Stimulated activated naive CD8-positive, alpha-beta T cell treated with anti-CD3 and anti-CD28 coated beads, Interleukin-15, Interleukin-2, amounts not matched to agents 100 U/mL and 50 U/mL, for 24 hours (primary cell): ENCODE measurements at places on chromosomes 4 and X.

DNA sequence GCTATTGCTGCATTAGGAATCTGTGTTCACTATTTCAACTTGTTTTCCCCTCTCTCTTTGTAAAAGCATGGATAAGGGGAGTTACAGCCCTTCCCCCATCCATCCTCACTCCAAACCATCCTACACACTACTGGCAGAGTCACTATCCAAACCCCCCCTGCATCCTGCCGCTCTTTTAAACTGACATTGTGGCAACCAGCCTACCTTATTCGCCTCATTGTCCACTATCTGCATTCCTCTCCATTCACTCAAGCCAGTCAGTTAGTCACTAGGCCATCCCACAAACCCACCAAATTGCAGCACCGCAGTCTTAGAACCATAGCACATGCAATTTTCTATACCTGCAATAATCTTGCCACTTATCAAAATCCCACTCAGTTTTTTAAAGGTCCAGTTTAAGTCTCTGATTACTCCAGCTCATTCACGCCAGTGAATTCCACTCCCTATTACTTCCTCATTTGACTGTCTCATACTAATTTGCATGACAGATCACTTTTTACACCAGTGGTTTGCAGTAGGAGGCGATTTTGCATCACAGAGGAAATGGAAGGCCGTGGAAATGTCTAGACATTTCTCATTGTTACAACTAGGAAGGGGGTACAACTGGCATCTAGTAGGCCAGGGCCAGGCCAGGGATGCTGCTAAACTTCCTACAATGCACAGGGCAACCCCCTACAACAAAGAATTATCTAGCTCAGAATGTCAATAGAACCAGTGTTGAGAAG is 181.8 kb downstream of the HS6ST2 start:
- no peak for DNase-seq

DNA sequence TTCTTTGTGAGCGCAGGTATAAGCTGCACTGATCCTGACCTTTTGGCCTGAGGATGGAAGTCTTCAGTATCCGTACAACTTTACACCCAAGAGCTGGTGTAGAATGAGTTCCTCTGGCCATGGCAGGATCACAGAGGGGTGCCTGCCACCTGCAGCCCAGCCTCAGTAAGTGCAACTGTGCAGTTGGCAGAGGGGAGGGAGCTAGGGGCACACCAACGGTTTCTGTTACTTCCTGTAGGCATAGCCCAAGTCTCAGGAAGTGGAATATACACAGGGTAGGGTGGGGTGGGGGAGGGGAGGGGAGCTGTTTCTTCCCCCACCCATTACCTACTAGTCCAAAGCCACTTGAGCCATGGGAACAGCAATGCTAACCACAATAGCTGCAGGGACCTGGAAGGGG is 85.4 kb upstream of the GBA3 start:
- DNase-seq: peak; percentile 35

DNA sequence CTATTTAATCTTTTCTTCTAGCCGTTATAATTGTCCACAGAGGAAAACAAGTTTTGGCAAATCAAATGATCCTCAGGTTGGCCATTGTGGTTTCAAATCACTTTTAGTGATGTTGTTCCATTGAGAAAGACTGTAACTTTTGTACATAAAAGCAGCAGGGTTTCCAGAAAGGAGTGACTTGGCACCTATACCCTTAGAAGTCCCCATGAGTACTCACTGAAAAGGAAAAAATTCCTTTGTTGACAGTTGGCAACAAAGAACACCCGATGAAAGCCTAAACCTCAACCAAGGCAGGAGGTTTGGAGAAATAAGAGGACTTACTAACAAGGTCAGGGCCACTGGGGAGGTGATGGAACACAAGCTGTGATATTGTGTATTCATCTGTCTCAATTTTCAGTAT is 474.4 kb downstream of the RAPGEF2 start:
- no peak for DNase-seq

DNA sequence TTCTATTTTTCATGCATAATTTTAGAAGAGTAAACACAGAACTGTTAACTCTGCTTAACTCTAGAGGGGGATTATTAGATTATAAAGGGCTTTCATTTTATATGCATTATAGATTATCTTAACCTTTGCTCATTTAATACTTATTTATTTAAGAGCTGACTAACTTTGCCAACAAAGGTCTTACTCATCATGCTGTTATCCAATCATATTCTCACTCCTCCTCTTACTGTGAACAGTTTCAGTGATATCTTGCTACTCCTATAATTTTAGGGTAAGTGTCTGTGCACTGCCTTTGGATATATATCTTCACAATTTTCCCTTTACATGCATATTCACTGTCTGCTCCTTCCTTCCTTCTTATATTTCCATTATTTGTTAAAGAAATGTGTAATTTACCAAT is 1814.9 kb downstream of the STIM2 start:
- no peak for DNase-seq

DNA sequence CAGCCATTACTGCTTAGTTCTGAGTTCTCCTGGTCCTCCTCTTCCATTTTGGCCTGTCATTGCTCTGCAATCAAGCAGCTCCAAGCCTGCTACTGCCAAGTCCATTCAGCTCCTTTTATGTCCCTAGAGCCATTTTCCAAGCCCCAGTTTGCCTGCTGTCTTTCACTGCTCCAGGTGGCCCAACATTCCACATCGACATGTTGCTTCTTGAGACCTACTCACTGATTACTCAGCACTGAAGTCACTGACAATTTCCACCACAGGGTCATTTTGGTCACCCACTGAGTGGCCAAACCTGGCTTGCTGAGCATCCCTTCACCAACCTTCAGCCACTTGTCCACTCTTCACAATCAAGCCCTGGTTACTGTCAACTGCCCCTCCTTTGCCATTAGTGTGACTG is 27.2 kb downstream of the LRIT3 start:
- no peak for DNase-seq

GRCh38 chrX:38985375-38985774 is 184.1 kb downstream of the MID1IP1 start:
- DNase-seq: no peak

- no peak for DNase-seq
Measured at GRCh38 chr4:17134100-17134499, 235.7 kb upstream of the LDB2 start.

- DNase-seq: no peak
Measured at GRCh38 chr4:108193886-108194672, 25.3 kb upstream of the LEF1 start.

DNA sequence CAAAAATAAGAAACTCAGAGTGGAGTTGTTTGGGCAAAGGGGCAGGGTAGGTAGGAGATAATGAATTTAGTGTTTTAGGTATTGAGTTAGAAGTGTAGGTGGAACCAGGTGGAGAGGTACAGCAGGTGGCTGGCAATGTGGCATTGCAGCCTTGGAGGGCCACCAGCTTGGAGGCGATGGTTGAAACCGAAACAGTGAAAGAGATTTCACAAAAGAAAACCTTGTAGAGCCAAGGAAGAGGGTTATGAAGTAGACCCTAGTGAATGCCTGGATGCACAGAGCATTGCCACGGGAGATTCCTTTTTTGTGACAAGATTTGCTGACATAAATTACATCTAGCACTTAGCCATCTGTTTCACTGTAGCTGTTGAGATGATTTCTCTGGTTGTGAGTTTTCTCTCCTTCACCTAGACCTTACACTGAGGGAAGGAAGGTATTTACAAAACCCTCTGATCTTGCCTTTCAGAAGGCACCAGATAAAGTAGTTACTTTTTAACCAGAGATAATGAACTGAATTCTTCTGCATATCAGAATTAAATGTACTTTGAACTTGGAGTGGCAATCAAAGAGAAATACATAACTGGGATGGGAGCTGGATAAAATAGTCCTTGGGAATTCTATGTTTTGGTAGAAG is 104.1 kb upstream of the CASK start:
- no peak for DNase-seq

DNA sequence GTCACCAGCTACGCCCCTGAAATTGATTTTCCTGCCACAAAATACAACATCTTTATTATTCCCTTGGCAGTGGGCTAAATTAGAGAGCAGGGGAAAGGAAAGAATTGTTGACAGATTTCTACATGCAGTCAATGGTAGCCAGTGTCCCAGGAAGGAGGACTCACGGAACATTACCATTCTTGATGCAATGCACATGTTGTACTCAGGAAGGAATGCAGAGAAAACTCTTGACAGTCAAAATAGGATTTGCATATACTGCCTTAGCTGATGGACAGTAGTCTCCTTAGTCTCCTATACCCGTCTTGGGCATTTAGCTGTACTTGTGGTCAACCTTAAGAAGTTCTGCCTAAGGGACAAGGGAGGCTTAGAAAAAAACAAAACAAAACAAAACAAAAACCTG is 158.0 kb upstream of the GYPA start:
- no peak for DNase-seq

DNA sequence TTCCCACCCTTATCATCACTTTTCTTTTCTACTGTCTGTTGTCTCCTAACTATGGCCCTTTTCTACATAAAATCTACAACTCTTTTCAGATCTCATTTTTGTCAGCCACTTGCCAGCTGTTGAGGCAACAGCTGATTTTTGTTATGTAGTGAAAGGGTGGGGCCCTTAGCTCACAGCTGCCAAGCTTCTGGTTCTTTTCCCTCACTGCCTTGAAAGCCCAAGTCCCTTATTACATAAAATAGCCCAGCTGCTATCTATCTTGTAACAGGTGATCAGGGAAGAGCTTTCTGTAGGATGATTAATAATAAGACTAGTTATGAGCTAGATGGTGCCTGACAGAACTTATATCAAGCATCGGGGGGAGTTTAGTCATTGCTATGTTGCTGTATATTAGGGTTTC is 45.9 kb downstream of the ADGRL3 start:
- no peak for DNase-seq

GRCh38 chr4:147532896-147533295 is 52.0 kb downstream of the EDNRA start:
- DNase-seq: no peak

- no peak for DNase-seq
Measured at GRCh38 chrX:100648458-100649417, 4.7 kb downstream of the SRPX2 start.

- no peak for DNase-seq
Measured at GRCh38 chrX:76183289-76184049, 10.6 kb downstream of the PBDC1 start.

DNA sequence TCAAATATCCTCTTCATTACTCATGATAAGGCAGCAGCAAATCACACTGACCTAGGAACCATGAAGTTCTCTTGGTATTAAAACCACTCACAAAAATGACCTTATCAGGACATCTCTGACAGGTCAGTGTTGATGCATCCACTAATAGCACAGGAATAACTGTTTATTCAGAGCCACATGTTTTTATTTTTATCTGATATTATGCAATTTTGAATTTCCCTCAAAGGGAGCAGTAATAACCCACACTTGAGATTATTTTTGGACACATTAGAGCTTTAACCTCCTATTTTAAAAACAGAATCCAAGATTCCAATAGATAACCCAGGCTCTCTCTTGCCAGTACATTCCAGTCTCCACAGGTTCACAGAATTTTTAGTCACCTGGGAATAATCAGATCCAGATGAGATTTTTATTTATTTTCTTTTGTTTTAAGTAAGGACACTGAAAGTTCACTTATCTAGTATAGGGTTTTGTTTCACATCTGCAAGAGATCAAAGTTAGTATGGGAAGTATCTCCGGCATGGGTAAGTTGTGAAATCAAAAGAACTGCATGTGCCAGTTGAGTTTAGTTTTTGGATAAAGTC is 36.3 kb upstream of the MYOZ2 start:
- no peak for DNase-seq

GRCh38 chrX:154603438-154604430 is 15.3 kb downstream of the CTAG1B start:
- no peak for DNase-seq

DNA sequence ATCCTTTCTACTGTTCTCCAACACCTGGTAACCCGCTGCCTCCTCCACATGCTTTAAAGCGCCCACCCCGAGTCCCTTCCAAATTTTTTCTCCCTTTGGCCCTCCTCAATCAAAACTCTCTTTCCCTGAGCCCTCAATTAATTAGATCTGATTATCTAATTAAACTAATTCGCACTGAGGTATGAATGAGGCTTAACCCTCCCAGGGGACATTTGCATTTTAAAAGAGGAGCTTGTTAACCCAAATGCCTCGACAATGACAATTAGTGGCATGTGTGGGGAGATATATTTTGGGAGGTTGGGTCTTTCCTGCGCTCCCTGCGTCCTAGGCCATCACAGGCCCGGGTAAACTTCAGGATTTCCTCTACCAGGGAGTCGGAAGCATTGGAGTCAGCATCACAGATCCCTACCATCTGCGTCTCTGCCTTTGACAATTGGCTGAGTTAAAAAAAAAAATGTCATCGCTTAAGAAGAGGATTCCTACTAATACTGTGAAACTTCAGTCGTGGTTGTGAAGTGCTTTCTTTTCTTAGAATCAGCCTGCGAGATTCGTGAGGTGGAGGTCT is 50.6 kb downstream of the TENM3 start:
- DNase-seq: no peak
